ENCODE measurements at places on chromosomes 7 and 10.

DNA sequence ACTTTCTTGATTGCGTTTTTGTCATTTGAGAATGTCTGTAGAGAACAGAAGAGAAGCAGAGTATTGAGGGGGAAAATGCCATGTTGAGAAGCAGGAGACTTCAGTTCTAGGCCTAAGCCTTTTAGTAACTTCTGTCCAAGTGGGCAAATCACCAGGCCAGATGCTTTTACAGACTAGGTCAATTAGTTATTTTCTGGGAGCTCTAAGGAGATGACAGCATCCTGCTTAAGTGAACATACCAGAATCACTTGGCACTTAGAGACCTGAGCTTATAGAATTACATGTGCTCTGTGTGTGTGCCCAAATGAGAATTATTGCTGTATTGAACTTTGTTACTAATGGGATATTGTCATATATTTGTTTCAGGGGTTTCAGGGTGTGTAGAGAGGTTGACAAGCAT, 24.0 kb downstream of the AGK start:
- no peak for DNase-seq

DNA sequence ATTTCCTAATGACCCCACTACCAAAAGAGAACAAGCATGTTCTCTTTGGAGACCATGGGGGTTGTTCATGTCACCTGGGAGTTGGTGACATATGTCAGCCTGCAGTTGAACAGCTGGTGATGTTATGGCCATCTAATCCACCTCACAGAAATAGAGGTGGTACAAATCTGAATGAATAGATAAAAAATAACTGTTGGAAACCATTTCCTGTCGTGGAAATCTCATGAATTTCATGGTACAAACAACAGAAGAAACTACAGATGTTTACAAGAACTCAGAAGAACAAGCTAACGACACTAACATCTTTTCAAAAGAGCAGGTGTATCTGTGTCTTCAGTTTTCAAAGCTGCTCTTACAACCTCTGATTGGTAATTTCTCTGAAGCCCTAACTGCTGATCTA, 81.3 kb downstream of the RAPGEF5 start:
- no peak for DNase-seq

- DNase-seq, result no peak
Observed at GRCh38 chr7:91776171-91776570, 104.3 kb downstream of the MTERF1 start.

DNA sequence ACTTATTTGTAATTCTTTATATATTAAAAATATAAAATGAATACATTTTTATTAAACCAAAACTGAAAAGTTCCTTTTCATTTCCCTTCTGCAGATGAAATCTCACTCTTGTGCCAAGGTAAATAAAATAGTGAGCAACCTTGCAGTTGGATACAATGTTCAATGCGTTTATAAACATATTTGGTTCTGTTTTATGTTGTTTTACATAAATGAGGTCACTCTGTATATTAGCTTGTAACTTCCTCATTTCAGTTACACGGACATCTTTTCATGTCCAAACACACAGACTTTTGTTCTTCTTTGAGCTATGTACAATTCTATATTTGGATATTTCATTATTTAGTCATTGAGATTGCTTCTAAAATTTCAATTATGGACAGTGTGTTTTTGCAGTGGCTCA, 107.7 kb downstream of the BBS9 start:
- no peak for DNase-seq

GRCh38 chr7:150862356-150862755, 10.0 kb downstream of the AOC1 start:
- DNase-seq, result no peak

DNA sequence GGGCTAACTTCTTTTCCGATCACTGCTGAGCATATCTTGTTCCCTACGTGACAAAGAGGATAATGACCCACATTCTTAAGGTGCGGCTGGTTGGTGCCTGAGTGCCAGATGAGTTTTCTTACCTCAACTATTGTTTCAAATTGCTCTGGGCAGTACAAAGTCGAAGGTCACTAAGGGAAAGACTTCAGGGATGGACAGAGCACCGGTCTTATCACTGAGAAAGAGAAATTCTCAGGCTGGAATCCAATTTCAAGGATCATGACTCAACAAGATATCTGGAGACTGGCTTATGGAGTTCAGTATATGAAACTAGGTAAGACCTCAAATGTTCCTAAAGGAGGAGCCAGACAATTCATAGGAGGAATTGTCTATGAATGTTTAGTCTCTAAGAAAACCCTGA, 780.3 kb downstream of the SUGCT start:
- no peak for DNase-seq

DNA sequence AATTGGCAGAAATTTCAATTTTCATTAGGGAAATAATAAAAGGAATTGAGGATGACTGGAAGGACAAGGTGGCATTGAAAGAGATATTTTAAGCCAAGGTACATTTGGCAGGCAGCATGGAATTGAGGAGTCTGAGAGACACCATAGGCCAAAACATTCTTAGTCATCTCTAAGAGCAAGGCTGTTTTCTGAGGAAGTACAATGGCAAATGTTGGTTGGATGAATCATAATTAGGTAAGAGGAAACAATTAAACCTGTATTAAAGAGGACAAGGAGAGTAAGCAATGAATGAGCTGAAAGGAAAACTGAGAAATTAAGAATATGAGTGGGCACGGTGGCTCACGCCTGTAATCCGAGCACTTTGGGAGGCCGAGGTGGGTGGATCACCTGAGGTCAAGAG, 86.3 kb downstream of the MRPL32 start:
- no peak for DNase-seq

GRCh38 chr7:101900103-101900502, 82.7 kb downstream of the CUX1 start:
- DNase-seq, result no peak

DNA sequence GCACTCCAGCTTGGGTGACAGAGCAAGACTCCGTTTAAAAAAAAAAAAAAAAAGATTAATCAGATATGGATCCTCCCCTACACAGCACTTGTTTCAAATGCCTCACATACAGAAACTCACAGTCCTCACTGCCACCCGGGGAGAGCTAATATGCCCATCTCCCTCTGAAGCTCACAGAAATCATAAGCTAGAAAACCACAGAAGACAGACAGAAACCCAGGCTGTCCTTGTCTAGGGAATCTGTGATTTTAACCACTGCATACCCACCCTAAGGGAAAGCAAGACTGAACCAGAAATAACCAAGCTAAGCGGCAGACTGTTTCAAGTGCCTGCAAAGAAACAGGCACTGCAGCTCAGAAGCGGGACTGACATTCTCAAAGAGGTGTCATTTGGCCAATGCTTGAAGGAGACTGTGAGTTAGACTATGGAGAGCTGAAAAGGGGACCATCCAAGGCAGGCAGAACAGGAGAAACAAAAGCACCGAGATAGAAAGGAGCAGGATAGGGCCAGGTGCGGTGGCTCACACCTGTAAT, 37.6 kb downstream of the SLC37A3 start:
- no peak for DNase-seq

GRCh38 chr10:89309156-89310055, 7.6 kb downstream of the IFIT2 start:
- DNase-seq, result no peak

DNA sequence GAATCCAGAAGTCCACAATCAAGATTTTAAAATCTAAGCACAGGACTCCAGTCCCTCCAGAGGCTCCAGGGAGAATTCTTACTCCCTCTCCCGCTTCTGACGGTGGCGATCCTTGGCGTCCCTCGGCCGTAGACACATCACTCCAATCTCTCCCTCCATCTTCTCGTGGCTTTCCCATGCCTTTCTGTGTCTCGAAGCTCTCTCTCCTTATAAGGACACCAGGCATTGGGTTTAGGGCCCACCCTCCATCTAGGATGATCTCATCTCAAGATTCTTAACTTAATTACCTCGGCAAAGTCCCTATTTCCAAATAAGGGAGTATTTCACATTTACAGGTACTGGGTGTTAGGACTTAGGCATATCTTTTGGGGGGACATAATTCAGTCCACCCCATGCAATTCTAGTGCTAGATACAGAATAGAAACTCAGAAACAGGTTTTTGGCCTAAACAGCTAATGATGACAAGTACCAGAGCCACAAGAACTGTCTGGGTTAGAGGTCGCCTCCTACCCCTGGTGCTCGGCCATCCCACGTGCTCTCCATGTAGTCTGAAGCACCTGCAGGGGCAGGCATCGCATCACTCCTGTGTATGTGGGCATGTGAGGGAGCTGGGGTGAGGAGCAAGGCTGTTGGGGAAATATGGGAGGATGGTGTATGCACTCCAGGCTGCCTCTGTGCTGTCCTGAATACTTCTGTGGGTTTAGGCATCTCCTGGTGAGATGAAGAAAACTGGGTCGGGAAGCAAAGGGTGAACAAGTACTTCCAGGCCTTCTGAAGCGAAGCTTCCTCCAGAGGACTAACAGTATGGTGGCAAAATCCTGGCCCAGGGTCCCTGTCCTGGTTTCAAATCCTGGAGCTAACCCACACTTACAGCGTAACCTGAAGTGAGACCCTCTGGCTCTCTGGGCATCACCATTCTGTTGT, 298.3 kb upstream of the ZMIZ1 start:
- DNase-seq, result no peak

DNA sequence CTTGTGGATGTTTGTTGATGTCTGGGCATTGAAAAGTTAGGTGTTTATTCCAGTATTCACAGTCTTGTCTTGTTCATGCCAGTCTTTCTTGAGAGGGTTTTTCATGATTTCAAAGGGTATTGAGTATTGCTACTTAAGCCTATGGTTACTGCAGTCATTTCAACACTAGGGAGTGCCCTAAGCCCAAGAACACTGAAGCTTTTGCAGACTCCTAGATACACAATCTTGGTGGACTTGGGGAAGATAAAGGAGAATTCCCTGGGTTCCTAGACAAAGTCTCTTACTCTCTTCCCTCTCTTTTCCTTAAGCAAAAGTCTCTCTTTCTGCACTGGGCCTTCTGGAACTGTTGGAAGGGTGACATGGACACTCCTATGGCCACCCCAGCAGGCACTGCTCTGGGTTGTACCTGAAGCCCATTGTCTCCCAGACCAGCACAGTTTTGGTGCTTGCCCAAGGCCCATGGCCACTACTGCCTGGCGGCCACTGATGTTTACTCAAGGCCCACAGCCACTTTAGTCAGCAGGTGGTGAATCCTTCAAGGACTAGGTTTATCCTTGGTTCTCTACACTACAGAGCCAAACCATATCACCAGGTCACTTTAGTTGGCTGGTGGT, 24.9 kb downstream of the SAMD9 start:
- DNase-seq, result no peak

- no peak for DNase-seq
Observed at GRCh38 chr10:17256051-17256450, 28.0 kb downstream of the VIM start.

DNA sequence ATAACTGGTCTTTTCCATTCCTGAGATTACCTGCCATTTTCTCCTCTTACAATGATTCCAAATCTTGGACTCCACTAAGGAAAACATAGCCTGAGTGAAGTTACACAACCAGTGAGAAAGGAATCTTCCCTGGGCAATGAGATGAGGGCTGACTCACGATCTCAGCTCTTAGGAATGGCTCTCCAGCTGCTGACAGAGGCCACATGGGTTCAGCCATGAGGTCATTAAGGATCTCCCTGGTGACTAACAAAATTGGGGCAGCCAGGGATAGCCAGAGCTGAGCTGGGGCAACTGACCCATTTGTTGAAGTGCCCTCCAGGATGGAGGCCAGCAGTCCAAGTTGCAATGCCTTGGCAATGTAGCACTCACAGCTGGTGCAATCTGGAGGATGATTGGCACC, 78.7 kb upstream of the MKLN1 start:
- no peak for DNase-seq

GRCh38 chr10:43862756-43863155, 214.1 kb upstream of the ZNF32 start:
- no peak for DNase-seq

DNA sequence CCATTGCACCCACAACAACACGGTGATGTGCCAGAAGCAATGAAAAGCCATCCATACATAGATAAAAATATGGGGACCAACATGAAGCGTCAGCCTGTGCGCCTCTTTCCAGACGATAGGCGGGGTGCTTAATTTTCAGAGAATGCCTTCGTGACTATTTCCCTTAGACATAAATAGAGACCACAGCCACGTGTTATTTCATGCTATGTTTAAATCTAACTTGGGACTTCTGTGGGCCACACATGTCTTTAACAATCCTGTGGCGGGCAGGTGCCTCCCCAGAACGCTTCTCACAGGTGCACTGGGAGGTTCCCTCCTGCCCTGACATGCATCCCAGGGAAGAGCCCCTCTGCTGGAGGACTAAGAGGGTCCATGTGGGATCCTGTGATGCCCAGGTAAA, 259.7 kb downstream of the ADARB2 start:
- DNase-seq, result no peak

DNA sequence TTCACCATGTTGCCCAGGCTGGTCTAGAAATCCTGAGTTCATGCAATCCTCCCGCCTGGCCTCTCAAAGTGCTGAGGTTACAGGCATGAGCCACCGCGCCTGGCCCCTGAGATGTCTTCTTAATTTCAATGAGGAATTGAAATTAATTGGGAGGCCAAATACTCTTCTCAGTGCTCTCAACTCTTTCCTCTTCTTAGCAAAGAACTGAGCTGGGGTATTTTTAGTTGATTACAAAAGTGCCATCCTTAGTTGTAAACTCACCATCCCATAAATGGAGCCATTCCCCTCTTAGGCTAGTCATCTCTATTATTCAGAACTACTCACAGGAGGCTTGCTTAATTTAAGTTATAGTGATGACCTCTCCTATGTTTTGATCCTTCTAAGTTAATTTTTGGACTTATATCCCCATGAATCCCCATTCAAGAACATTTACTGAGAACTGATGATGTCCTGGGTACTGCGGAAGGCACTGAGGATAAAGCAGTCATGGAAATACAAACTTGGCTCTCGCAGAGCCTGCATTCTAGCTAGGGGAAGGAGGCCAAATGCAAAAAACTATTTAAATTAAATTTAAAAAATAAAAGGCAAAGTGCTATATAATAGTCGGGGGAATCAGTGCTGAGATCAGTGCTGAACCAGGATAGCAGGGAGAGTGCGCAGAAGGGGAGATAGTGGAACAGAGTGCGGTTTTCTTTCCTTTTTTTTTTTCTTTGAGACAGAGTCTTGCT, 145.3 kb downstream of the SFMBT2 start:
- DNase-seq, result no peak

DNA sequence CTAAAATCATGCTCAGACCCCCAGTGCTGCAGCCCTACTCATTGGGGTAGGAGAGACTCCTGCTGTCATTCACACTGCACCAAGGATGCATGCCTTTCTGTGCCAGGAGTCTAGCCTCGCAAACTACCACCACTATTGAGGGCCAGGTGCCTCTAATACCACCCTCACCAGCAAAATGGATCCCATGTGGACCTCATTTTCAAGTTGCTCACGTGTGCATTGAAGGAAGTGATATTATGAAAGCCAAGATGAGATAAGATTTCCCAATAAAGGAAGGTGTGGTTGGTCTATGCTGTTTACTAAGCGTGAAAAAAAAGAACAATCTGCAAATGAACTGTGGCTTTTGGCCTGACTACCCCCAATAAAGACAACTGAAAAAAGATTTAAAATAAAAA, 7.2 kb upstream of the LAMTOR4 start:
- no peak for DNase-seq

- DNase-seq, result no peak
Observed at GRCh38 chr7:146772601-146773000, 656.0 kb downstream of the CNTNAP2 start.

GRCh38 chr10:22550732-22551131, 163.6 kb downstream of the PIP4K2A start:
- no peak for DNase-seq

- no peak for DNase-seq
Observed at GRCh38 chr7:41063116-41063515, 639.8 kb downstream of the INHBA start.
